GM03348 (cell line): ENCODE measurements at places on chromosomes 3 and 15.

GRCh38 chr15:82823049-82823448 is 13.6 kb downstream of the WHAMM start:
- no peak for DNase-seq

DNA sequence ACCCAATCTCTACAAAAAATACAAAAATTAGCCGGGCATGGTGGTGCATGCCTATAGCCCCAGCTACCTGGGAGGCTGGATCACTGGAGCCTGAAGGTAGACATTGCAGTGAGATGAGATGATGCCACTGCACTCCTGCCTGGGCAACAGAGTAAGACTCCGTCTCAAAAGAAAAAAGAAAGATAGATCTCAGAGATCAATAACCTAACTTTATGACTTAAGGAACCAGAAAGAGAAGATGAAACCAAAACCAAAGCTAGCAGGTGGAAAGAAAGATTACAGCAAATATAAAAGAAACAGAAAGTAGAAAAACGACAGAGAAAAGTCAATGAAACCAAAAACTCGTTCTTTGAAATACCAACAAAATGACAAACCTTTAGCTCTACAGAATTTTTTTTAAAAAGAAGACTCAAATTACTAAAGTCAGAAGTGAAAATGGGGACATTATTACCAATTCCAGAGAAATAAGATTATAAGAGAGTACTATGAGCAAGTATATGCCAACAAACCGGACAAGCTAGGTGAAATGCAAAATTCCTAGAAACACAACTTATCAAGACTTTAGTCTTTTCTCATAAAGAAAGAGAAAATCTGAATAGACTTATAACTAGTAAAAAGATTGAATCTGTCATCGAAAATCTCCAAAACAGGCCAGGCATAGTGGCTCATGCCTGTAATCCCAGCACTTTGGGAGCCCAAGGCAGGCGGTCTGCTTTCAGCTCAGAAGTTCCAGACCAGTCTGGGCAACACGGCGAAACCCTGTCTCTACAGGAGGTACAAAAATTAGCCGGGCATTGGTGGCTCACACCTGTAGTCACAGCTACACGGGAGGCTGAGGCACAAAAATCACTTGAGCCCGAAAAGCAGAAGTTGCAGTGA is 35.0 kb downstream of the ACAP2 start:
- no peak for DNase-seq

- DNase-seq: no peak
Measured at GRCh38 chr3:79414035-79414434, 353.8 kb downstream of the ROBO1 start.

GRCh38 chr3:15091575-15091974 is 7.4 kb downstream of the RBSN start:
- DNase-seq: no peak

DNA sequence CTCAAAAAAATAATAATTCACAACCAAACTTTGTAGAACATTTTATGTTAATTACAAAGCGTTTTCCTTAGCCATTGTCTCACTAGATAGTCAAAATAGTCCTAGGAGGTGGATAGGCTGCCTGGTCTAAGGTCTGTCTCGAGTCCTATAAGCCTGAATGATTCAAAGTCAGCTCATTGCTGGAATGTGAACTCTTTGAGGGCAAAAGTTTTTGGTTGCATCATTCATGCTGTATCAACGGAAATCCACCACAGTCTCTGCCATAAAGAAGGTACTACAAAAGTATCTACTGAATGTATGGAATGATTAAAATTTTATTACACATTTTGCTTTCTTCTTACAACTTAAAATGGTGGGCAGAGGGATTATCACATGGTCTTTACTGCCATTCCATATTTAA is 387.3 kb upstream of the RARB start:
- DNase-seq: peak; percentile 16
